ENCODE measurements at places on chromosomes 7 and 10.

DNA sequence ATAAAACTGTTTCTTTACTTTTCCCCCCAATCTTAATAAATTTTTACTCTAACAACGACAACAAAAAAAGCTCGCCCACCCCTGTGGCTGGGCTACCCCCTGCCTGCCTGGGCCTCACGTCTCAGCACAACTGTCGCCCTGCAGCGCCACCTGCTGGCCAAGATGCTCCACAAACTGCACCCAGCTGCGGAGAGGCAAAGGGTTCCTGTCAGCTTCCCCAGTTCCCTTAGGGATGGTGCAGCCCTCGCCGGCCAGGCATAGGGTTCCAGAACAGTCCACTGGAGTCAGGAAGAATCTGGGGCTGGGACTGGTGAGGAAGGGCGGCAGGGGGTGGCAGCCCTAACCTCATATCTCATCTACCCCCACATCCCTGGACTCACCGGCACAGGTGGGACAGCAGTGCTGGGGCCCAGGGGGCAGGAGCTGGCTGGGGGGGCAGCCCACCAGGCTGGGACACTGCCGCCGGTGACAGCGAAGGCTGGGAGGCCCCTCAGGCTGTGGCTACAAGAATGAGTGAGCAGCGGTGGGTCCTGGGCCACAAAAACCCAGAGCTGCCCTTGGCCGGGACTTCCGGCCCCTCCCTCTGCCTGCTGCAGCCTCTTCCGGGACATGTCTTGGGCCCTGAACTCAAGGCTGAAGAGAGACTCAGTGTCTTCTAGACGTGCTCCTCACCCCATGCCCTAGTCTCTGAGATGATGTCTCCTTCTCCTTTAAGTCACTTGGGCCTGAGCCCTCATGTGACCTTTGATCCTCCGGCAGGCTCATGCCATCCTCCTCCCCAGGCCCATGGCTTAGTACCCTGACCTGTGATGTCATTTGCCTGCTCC, 21.2 kb downstream of the ATP6V1F start:
- peak; percentile 41 for DNase-seq

DNA sequence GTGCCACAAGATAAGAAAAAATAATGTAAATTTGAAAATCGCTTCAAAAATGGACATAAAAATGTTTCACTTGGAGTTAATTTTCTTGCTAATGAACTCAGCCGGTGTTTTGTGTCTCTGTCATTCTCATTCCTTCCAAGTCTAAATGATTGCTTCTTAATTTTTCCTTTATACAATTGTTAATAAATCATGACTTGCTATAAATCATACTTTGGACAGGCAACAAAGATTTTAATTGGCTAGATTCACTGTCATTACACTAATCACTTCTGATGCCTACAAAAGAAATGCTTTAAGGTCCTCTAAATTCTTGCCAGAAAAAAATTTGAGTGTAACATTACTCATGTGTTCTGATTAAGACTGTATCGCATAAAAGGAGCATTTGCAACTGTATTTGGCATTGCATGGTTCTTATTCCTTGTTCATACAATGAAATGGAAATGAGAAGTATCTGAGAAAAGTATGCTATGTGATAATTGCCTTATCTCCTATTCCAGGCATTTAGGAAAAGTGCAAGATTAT, 239.5 kb upstream of the DKK1 start:
- no peak for DNase-seq

DNA sequence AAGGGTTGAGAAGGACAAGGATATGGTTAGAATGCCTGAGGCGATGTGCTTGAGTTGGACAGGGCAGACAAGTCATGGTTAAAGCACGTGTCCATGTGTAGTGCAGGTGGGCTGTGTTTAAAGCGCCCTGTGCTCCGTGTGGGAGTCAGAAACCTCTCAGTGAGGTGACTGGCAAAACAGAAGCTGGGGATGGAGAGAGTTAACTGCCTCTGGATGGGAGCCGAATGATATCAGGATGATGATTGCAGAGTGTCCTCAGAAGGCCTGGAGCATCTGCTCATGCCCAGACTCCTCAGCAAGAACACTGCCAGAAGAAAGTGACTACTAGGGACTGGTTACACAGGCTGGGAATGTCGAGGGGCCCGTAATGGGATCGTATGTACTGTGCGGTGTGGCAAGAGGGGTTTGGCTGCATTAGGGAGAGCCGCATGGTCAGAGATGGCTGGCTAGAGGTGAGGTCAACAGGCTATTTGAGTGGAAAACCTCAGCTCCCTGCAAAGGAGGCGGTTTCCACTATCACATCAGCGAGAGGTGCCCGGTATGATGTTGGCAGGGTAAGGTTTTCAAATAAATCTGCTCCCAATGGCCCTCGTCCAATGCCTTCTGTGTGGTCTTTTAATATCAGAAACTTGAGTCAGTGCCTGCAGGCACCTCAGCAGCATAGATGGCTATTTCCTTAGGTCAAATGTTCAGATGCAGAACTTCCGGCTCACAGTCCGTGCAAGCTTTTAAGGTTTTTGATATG, 26.1 kb upstream of the MRC1 start:
- DNase-seq = no peak

DNA sequence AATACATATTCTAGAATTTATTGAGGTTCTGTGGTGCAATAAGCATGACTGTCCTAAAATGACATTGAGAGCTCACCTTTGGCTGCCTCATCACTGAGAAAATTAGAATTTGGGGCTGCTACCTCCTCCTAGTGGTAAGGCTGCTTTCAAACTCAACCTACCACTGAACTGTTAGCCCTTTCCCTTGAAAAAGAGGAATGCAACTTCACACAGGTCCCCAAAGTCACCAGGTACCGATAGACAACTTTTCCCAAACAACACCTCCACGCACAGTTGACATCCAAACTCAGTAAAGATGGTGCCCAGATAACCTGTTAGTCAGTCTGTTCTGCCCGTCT, 75.9 kb upstream of the SCIN start:
- no peak for DNase-seq

- no peak for DNase-seq
These were observed 626.5 kb upstream of the GALNT17 start for GRCh38 chr7:70505468-70505867.

DNA sequence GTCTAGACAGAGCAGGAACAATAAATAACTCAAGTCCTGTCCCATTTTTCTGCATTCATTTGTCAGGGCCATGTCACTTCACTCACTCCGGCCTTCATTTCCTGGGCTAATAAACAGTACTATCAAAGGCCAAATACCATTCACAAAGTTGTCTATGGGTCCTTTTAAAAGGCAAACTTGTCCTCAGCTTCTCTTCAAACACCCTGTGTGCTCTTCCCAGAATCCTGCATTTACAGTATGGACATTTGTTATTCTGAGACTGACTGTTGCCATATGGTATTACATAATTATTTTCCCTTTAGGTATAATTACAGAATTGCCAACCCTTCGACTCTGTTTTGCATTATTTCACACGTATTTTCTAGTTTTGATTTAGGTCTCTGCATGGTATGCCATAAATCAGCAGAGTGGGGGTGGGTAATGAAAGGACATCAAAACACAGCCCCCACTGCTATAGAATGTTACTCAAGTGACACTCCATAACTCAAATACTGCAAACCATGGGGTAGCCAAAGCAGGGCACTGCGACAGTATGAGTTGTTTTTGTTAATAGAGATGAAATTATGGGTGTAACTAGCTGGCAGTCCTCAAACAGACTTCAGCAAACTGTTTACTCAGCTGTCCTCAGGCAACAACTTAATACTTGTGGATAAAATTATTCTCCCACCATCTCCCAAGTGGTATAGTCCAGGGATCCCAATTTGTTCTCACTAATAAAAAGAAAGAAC, 183.7 kb downstream of the TRIL start:
- peak; percentile 99 for DNase-seq

- no peak for DNase-seq
These were observed 68.1 kb upstream of the NANOS1 start for GRCh38 chr10:118961436-118961835.

DNA sequence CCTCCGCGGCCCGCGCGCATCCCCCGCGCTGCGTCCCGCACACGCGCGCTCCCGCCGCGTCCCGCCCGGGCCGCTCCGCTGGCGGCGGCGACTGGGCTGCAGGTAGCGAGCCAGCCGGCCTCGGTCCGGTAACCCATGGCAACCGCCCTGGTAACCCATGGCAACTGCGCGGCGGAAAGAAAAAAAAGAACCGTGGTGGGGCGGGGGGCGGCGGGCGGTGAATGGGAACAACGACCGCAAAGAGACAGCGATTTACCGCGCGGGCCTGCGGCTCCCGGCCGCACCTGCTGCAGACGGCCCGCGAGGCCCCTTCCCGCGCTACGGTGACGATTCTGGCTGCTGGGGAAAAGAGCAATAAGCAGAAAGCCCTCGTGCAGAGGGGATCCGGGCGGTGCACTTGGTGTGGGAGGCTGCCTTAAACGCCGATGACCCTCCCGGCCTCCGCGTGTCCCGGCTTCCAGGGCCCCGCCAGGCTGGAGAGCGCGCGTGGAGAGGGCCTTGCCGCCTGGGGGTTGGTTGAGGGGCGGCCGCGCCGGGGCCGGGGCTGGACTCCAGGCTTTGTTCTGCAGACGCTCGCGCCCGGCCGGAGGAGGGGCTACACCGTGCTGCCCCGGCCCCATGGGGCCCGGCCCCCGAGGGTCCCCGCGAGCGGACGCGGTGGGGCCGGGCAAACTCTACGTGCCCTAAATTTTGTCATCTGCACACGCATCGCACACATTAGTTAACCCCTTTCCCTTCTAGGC, 84.7 kb downstream of the SNX10 start:
- peak; percentile 75 for DNase-seq

GRCh38 chr10:132836832-132837540, 51.0 kb upstream of the NKX6-2 start:
- no peak for DNase-seq

GRCh38 chr7:18356191-18356645, 139.3 kb upstream of the HDAC9 start:
- DNase-seq = no peak

GRCh38 chr10:90787393-90788198, 70.2 kb downstream of the HTR7 start:
- DNase-seq = peak; percentile 9

DNA sequence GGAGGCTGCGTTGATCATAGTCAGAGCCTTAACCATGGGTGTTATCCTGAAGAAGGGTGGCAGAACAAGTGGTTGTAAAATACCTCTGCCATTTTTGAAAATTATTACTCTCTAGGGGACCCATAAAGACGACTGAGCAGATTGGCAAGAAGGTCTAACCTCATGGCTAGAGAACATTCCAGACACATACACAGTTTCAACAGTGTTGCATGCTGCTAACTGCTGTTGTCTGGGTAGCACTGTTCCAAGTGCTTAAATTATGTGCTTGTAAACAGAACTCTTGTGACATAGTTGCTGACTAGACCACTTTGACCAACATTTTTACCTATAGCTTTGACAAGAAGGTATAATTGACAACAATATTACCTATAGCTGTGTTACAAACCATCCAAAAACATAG, 46.1 kb upstream of the FOXP2 start:
- DNase-seq = no peak

DNA sequence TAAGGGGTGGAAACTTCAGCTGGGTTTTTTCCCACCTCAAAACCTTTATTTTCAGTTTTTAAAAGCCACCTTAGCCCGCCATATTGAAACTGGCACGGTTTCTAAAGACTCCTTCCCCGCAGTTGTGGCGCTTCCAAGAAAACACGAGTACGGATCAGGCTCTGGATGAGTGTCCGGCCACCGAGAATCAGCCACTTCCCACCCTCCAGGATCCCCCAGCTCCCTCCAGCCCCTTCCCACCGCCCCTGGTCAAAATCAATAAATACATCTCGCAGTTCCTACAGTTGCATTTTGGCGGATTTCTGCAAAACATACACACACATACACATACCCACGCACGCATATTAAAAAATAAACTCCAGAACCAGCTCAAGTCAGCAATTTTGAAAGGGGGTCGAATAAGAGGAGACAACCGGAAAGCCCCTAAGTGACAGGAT, 1.1 kb downstream of the SFMBT2 start:
- no peak for DNase-seq

GRCh38 chr7:2999078-2999500, 44.6 kb downstream of the CARD11 start:
- no peak for DNase-seq

GRCh38 chr7:47557694-47558670, 23.9 kb downstream of the TNS3 start:
- DNase-seq = no peak

- no peak for DNase-seq
These were observed 1.8 kb downstream of the SNCG start for GRCh38 chr10:86960003-86960862.

- DNase-seq = no peak
These were observed 8.7 kb upstream of the KCP start for GRCh38 chr7:128919241-128919640.

DNA sequence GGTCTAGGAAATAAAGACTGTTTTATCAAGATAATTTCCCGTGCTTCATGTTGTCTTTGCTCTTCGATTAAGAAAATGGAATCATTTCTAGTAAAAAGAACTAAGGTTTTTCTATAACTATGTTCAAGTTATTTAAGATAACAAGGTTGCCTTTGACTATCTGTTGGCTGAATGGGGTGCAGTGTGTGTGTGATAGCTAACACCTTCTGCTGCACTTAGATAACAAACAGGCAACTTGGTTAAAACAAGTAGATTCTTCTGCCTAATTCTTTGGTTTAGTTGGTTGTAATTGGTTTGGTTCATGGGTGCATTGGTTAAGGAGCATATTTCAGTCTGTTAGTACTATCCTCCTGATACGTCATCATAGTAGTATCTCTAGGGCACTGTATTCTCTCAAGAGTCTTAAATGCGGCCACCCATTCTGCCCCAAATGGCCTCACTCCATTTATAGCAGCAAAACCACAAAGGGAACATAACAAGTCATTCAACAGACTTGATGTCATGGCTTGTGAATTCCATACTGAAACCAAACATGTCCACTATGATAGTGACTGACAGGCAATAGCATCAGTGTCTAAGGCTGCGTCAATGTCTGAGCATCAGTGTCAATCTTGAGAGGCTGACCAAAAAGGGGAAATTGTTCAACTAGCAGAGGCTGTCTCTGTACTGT, 55.7 kb downstream of the CCDC3 start:
- no peak for DNase-seq

GRCh38 chr7:69681181-69681580, 82.9 kb downstream of the AUTS2 start:
- DNase-seq = no peak

GRCh38 chr10:112461029-112461887, 14.2 kb downstream of the VTI1A start:
- no peak for DNase-seq

Data from NCI-H748 treated with DMSO at 0.1 percent for 48 hours (cell line).